ENCODE measurements at places on chromosomes 5 and 9.
A peak's percentile ranks its signal among the peaks of the same experiment; 100 is the strongest.

DNA sequence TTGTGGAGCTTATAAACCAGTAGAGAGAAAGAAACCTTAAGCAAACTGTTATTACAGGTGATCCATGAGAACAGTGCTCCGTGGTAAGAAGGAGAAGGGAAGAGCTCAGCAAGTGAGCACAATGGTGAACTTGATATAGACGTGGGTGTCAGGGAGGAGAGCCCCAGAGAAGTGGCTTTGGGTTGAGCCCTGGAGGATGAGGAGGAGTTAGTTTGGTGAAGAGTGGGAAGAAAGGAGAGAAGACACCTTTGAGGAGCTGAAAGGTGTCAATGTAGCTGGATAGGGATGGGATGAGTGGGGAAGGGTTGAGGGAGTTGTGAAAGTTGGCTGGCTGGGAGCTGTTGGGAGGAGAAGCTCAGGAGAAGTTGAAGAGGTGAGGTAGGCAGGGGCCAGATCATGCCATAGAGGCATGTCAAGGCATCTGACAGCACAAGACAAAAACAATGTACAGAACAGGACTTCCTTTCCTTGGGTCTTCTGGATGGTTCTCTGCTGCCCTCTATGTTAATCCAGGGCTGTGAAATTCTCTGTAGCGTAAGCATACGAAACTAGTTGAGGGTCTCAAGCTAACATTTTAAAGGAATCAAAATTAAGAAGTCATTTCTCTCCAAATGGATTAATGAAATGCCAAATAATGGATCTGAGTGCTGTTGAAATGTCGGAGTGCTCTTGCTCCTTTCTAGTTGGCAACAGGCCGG, 501.9 kb downstream of the KDM4C start:
- no peak for DNase-seq

DNA sequence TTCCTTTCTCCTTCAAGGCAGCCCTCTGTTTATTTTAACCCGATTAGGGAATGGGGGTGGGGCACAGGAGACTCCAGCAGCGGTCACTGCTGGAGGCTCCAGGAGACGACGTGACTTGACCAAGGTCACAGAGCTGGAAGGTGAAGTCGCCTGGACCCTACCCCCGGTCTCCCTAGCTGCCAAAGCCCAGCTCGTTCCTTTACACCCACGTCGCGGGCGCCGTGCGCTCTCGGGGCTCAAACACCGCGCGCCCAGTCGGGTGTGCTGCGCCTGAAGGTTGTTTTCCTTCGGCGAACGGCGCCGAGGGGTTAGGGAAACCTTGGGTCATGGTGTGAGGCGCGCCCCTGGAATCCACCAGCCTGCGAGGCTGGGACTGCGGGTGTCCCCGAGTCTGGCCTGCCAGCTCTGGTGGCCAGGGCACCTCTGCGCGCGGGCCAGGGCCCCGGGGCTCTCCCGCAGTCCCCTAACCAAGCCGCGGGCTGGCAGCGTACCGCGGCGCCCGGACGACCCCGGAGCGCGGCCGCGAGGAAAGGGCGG, 747 bp upstream of the UNC5A start:
- no peak for DNase-seq

- no peak for DNase-seq
These were observed 475.1 kb downstream of the SPOCK1 start for GRCh38 chr5:137024044-137024443.

DNA sequence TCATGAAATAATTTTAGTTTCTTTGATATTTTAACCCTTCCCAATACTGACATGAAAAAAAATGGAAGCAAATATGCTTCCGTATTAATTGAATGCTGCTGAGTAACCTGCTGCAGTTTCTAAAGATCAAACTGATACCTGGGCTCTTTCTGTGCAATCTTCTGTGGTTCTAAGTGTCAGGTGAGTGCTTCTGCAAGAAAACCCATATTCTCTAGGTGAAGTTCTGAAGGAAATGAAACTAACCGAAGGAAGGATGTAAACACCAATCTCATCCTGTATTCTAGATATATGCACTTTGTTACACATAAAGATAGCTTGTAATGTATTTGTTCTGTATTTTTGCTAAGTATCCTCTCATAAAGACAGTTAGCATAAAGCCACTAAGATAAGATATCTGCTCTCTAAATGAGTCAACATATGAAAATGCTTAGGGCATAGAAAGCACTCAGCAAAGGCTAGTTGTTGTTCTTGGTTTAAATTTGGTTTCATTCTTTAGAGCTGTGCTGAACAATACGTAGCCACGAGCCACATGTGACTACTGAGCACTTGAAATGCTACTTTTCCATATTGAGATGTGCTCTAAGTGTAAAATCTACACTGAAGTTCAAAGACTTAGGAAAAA, 52.0 kb downstream of the ITGA2 start:
- DNase-seq: no peak

- DNase-seq: no peak
These were observed 90.8 kb downstream of the MACROH2A1 start for GRCh38 chr5:135308245-135308644.

DNA sequence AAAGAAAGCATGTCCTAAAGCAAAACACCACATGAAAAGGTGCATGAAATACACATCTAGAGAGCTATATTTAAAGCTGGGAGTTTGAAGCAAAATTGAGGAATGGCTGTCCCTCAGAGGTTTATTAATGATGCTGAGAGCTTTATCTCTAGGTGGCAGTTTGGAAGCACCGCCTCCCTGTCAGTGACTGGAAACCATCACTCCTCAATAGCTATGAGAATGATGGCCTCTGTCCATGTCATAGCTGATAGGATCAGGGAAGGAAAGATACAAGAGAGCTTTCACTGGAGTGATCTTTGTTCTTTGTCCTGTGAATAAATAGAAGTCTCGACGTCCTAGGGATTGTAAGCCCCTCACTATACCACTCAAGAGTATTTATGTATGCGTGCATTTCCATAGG, 110.5 kb downstream of the NUDT12 start:
- DNase-seq: no peak

DNA sequence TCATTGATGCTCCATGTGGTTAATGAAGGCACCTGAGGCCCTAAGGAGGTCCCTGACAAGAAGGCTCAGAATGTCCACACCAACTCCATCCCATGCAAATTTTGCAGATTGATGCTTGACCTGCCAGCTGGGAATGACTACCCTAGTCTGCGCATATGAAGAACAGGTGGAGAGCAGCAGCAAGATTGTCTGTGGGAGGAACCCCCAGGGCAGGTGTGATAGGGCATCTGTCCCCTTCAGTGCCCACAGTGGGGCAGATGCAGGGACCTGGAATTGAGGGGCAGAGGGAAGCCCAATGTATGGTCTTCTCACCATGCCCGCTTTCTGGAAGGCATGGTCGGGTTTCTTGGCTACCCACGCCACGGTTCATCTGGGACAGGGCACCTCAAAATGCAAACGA, 79.6 kb downstream of the MACROH2A1 start:
- DNase-seq: no peak

GRCh38 chr9:113649054-113649453, 185.5 kb downstream of the RGS3 start:
- no peak for DNase-seq

- no peak for DNase-seq
These were observed 14.7 kb downstream of the RFK start for GRCh38 chr9:76379494-76379893.

DNA sequence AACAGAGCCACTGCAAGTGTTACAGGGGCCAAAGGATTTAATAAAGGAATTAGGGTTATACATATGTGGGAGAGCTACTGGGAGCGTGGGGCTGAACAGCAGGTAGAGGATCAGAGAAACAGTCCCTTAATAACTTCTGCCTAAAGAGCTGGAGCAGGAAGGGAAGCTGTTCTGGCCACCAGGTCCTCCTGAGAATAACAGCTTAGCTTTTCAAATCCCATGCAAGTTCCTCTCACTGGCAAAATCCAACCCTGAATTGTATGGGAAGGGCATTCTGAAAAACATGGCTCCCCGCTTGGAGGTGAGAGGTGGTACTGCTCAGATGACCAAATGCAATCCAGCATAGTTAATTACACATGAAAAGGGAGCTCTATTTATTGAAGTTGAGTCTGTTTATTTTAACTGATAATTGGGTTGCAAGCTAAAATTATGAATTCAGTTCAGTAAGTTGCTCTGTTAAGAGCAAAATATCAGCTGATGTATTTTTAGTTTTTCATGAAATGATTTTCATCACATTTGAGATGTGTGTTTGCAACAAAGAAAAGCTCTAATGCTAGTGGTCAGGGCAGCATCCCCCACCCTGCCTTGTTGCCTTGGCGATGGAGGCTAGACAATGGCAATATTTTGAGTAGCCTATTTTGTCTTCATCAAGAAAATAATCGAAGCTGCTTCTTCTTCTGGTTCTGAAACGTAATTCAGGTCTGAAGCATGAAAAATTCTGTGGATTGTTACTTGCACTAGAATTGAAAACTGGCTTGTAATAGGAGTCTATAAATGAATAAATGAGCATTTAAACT, 58.4 kb upstream of the SH3GL2 start:
- DNase-seq: no peak

DNA sequence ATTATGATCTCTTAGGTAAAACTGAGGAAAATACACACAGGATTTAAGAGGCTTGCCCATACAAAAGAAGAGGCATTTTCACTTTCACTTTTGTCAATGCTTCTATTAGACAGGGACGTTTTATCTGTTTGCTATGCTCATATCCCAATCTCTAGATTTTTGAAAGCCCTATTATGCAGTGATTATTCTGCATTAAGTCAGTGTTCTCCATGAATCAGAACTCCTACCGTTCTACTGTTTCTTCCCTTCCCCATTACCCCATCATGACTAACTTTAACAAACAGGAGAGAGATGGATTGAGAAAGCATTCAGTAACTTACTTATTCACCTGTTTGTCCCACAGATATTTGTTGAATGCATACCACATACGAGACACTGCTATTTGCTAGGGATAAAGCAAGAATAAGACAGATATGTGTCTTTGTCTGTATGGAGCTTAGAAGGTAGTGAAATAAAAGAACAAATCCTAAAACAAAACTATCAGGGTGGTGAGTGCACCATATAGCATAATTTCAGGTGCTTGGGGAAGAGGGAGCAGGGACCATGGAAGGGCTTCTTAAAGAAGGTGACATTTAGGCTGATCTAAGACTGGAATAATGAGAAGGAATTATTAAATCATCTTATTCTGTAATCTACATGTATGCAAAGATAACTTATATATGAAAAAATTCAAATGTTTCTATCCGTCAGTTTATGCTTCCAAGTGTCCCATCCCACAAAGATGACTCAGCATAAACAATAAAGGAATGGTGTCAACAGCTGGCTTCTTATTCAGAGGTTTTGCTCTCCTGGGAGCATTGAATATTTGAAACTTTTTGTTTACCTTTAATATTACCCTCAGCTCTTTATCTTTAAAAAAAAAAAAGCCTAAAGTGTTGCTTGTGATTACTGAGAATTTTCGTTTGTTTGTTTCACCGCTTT, 328.1 kb downstream of the HINT1 start:
- DNase-seq: no peak

- DNase-seq: no peak
These were observed 291.1 kb upstream of the TLE4 start for GRCh38 chr9:79280691-79281090.

- no peak for DNase-seq
These were observed 32.1 kb downstream of the FAM163B start for GRCh38 chr9:133576875-133577736.

- no peak for DNase-seq
These were observed at the start of gene PCDHGA1 for GRCh38 chr5:141330299-141331080. Gene PCDHGA1, plus strand, starts transcription at chr5:141330514.

- DNase-seq: no peak
These were observed 4.6 kb upstream of the BARX1 start for GRCh38 chr9:93959739-93960154.

- DNase-seq: no peak
These were observed 456.8 kb downstream of the EBF1 start for GRCh38 chr5:158642879-158643278.

GRCh38 chr5:74903165-74903787, 37.1 kb upstream of the FAM169A start:
- DNase-seq: peak; percentile 23

- peak; percentile 63 for DNase-seq
These were observed 70.2 kb upstream of the ALDH1A1 start for GRCh38 chr9:73023025-73023541.

DNA sequence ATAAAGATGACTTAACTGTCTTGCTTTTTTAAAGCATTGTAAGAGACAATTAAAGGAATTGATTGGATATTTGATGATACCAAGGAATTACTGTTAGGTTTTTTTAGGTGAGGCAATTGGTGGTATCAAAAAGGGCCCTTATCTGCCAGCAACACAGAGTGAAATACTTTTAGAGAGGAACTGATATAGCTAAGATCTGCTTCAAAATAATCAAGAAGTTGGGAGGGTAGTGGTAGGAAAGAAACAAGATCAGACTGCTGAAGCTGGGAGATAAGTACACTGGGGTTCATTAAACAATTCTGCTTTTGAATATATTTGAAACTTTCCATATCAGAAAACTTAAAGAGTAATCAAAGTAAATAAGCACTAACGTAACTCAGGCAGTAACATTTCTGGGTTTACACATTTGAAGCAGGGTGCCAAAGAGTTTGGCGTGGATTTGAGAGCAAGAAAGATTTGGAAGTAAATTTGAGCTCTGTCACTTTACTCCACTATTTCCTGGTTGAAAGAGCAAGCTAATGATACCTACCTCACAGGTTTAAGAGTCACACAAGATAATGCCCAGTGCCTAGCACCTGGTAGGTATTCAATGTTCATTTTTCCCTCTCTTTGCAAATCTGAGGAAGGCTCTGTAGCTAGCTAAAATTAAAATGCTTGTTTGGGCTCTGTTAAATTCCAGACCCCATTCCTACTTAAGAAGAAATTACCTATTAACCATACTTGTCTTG, 6.9 kb downstream of the ERMP1 start:
- DNase-seq: no peak

GRCh38 chr5:87109746-87110145, 157.9 kb upstream of the RASA1 start:
- no peak for DNase-seq

GRCh38 chr9:27019589-27019988, 14.1 kb upstream of the LRRC19 start:
- no peak for DNase-seq

DNA sequence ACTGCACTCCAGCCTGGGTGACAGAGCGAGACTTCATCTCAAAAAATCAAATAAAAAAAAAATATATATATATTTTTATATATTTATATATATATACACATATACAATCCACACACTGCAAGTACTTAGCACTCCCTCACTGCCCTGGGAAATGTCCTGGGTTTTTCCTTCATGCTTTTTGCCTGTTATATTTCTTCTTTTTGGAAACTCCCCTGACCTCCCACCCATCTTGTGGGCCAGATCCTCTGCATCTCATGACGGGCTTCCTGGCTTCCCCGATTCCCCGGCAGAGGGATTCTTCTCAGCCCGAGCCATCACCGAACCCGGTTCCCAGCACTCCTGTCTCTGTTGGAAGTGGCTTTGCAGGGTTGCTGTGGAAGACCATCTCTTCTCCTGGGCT, 39.5 kb upstream of the NCS1 start:
- no peak for DNase-seq
